NCI-H1436 treated with DMSO at 0.1 percent for 48 hours (cell line): ENCODE measurements at places on chromosomes 13 and 19.

DNA sequence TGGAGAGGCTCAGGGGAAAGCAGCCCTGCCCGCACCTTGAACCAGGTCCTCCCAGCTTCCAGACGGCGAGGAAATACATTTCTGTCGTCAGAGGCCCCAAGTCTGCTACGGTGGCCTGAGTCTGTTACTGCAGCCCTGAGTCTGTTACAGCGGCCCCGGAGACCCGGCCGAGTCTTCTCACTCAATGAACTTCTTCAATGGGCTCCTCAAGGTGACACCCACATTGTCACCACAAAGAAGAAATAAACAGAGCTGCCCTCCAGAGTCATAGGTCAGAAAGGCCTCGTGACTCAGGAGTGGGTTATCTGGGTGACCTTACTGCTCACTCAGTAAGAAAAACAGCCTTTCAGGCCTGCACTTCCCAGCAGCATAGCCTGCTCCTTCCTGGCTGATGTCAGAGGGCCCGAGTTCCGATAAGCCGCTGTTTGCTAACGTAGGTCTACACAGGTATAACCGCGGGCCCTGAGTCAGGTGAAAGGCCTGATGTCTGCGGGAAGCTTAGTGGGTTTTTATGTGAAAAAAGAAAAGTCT is 66.9 kb upstream of the TM9SF2 start:
- no peak for DNase-seq

DNA sequence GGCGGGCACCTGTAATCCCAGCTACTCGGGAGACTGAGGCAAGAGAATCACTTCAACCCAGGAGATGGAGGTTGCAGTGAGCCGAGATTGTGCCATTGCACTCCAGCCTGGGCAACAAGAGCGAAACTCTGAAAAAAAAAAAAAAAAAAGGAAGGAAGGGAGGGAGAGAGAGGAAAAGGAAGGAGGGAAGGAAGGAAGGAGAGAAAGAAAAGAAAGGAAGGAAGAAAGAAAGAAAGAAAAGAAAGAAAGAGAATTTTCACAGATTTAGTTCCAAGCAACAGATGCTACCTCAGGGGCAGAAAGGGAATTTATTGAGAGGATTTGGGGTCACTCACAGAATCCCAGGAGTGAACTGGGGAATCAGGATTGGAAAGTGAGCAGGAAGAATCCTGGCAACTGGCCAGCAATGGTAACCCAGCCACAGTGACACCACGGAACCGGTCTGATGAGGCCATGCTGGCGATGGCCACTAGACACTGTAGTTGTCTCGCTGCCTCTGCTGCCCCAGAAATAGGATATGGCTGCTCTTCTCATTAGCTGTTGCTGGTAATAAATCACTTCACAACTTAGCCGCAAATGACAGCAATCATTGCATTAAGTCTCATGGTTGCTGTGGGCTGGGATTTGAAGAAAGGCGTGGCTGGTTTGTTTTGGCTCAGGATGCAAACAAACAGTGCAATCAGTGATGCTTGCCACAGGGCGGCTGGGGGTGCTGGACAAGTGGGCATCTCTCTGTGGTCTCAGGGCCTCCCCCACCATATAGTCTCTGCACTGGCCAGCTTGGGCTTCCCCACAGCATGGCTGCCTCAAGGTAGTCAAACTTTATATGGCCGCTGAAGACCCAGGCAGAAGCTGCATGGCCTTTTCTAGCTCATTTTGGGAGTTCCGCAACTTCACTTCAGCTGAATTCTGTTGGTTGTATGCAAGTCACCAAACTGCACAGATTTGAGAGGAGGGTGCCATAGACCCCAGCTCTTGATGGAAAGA is 5.2 kb upstream of the BCAM start:
- no peak for DNase-seq

DNA sequence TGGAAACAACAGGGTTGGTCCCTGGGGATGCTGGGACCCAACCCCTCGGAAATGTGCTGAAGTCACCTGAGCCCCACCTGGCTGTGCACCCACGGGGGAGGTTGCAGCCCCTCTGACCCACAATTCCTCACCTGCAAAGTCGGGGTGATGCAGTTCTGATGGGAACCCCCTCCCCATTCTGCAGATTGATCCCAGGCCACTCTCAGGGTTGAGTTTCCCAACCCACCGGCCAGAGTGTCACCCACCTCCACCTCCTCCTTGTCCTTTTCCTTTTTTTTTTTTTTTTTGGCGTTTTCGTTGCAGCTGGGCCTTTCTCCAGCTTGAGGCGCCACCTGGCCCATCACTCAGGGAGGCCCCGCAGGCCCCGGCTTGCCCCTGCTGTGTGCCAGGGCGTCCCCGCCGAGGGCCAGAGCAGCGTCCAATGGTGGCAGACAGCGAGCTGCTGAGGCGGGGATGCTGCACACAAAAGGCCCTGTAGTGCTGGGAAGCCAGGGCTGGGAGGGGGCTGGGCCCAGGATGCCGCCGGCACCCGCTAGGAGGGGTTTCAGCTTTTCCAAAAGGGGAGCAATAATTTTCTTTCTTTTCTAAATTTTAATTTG is 4.6 kb downstream of the PIK3R2 start:
- DNase-seq, result peak; percentile 52

GRCh38 chr13:21075379-21076249 is 14.2 kb upstream of the LATS2 start:
- DNase-seq, result no peak

DNA sequence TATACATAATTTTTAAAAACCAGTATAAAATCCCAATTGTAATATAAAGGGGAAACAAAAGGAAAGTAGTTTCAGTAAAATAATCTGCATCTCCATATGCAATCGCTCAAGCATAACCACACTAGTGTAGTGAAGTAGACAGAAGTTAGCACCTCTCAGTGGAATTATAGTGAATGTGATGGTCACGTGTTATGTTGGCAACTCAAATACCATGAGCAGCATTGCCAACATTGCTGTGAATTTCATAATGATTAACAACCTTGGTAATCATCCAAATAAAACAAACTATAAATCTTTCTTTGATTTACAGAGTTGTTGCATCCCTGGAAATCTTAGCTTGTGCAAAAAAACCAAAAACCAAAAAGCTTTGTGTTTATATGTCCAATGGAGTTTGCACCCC is 77.3 kb upstream of the SIAH3 start:
- DNase-seq, result no peak

GRCh38 chr13:51704399-51705313 is 99.3 kb downstream of the DHRS12 start:
- DNase-seq, result no peak

- DNase-seq, result no peak
Measured at GRCh38 chr19:7463575-7463974, 25.3 kb downstream of the PEX11G start.

DNA sequence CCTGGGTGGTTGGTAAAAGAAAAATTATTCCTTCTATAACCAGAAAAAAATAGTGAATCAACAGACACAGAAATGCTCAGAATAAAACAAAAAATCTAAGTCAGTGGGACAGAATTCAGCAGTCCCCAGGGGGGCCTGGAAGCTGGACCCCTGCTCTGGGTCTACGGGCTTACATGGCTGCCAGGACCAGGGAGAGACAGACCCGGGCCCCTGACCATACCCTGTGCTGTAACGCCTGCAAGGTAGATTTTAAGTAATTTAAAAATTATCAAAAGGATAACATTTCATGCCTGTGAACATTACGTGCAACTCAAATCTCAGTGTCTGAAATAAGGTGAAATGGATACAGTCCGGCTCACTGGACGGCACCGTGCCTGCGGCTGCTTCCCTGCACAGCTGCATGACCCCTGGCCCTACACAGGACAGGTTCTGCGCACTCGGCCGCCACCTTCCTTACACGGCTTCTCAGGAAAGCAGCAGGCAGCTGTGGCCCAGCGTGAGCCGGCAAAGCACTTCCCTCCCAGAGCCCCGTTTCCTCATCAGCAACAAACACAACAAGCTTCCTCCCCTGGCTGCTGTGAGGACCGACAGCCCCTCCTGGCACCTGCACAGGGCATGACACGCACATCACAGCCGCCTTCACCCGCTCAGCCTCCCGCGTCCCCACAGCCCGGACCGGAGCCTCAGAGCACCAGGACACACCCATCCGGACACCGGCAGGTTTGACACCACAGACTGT is 22.2 kb downstream of the RASA3 start:
- no peak for DNase-seq

DNA sequence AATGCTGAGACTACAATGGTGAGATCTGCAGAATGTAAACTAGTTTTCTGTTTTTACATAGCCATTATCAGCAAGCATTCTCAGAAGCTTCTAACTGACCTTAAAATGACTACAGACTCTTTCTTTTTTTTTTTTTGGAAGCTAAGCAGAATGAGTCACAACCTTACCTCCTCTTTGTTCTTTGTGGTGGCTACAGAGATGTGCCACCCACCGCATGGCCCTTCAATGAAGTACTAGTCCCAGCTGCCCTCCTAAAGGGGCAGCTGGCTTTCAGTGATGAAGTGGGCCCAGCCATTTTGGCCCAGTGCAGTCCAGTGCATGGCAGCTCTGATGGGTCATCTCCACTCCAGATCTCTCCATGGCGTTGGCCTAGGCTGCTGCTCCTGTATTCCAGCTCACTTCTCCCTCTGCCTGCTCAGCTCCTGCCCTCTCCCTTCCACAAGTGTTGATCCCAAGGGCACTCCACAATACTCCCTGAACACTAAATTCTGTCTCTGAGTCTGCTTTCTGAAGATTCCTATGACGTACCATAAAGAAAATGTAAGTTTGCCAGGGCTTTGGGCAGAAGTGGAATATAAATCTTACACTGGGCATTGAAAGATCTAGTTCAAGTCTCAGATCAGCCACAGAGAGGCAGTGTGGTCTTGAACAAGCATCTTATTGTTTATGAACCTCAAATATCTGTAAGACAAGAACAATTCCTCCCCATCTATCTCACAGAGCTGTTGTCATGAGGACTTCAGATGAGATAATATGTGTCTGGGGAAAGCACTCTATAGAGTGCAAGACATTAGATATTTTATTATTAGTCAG is 85.6 kb downstream of the RXFP2 start:
- DNase-seq, result no peak

GRCh38 chr19:22427547-22427946 is 5.4 kb upstream of the ZNF98 start:
- DNase-seq, result no peak

- no peak for DNase-seq
Measured at GRCh38 chr19:18804643-18805042, 13.5 kb upstream of the COMP start.

DNA sequence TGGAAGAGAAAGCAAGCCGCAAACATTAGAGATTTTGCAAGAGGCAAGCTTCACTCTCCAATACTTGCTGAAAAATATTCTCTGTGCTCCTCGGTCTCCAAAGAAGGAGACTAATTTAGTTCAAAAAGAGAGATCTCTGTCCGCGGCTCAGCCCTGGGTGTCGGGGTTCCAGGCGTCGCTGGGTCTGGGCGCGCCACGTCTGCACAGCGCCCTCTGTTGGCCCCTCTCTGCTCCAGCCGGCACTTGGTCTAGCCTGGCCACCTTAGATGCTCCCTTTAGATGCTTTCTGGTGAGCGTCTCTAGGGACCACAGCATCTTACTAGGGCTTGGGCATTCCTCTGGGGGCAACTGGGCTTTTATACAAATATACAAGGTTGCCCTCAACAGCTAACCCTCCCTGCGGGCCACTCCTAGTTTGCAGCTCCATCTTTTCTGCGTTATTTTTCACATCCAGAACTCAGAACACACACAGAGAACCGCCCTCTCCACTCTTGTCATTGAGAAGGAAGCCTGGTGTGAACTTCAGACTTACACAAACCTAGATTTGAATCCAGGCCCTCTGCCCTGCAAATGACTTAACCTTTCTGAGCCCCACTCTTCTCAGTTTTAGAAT is 78.3 kb downstream of the CYSLTR2 start:
- no peak for DNase-seq

DNA sequence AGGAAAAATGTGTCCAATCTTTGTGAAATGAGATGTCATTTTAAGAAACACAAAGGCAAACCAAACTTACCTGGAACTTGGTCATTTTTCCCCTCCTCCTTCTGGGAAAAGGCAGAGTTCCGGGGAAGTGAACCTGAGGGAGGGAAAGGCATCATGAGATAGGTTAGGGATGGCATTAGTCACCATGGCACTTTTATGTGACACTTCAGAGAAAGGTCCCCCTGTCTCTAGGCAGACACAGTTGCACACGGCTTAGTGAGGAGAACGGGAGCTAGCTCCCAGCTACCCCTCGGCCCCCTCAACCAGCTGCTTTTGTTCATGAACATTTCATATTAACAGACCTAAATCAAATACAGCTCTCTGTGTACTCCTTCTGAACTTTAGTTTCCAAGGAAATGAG is 1.5 kb downstream of the ZNF235 start:
- no peak for DNase-seq

GRCh38 chr19:7468840-7469239 is 20.0 kb downstream of the PEX11G start:
- no peak for DNase-seq

DNA sequence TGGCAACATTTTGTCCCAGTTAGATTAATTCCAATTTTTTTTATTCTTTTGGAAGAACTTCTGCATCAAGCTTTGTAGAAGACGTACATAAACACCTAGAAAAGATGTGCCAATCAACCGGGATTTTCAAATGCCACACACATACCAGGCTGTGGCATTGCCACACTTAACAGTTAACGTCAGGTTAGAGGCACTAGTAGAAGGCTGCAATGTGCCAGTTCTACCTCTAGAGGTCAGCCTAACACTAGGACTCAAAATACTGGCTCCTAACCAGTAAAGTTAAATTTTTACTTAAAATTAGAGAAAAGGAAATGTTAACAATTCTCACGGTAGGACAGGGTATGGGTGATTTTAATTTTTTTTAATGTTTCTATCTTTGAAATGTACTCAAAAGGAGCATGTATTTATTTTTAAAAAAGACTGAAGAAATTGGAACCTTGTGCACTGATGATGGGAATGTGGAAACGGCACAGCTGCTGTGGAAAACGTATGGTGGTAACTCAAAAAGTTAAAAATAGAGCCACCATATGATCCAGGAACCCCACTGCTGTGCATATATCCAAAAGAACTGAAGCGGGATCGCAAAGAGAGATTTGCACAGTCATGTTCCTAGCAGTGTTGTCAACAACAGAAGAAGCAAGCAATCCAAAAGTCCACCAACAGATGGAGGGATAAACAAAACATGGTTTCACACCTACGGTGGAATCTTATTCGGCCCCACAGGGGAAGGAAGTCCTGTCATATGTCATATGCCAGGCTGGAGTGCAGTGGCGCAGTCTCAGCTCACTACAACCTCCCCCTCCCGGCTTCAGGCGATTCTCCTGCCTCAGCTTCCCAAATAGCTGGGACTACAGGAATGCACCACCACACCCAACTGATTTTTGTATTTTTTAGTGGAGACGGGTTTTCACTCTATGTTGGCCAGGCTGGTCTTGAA is 30.3 kb downstream of the CRYL1 start:
- DNase-seq, result no peak

GRCh38 chr19:55368701-55369563 is 1.3 kb downstream of the IL11 start:
- DNase-seq, result no peak
